ENCODE measurements at places on chromosomes 11 and 22.
A peak's percentile ranks its signal among the peaks of the same experiment; 100 is the strongest.

DNA sequence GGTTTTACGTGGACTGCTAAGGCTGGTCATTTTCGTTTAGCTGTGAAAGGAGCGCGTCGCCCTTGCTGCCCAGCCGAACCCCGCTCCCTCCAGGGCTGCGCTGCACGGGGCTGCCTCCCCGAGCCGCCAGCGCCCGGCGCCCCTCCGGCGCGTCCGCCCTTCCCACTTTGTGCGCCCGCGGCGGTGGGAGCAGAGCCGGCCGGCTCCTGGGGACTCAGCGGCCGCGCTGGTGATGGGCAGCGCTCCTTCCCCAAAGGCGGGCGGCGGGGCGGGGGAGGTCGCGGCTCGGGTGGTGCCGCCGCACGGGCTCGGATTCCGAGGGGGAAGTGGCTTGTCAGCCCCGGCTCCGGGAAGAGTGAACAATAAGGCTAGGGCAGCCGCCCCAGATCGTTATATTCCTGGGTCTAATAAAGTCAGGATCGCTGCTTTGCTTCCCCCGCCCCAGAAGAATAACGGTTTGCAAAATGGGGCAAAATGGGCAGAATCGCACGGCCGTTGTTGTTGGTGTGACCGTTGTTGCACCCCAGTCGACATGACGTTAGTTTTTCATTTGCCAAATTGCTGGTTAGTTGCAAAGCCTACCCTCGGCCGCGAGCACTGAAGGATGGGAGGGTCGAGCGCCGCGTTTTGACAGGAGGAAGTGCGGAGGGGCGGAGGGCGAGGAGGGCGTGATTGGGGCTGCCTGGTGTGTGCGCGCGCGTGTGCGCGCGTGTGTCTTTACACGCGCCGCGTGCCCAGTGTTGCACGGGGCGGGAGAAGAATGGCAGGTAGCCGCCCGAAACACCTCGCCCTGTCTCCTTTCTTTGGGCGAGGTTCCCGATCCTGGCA lies 745 bp downstream of the NCAM1 start:
- no peak for DNase-seq

DNA sequence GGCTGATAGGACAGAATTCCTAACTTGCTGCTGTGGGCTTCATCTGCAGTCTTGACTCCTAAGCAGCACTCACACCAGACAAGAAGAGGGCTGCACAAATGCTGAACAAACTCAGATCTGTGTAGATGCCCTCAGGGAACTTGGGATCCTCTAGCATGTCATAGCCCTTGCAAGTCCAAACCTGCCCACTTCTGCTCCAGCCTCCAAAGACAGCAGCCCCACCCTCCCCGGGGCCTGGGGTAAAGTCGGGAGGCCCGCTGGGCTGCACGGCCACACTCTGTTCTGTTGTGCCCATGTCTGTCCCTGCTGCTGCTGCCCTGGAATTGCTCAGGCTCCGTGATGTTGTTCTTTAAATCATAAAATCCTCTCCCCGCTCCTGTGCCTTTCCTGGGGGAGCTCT lies 28.3 kb downstream of the DRD2 start:
- DNase-seq = no peak

- no peak for DNase-seq
Observed at GRCh38 chr11:41578421-41579051, 119.1 kb upstream of the LRRC4C start.

- DNase-seq = peak; percentile 77
Observed at GRCh38 chr22:39117585-39118191, 20.6 kb downstream of the APOBEC3H start.

DNA sequence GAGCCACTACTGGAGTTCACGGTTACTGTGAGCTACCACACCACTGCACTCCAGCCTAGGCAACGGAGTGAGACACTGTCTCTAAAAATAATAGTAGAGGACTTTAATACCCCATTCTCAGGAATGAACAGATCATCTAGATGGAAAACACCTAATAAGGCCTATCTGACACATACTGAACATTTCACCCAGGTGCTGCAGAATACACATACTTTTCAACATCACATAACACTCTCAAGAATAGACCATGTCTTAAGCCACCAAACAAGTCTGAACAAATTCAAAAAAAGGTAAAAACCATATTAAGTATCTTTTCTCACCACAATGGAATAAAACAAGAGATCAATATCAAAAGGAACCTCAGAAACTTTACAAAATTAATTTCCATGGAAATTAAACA lies 37.9 kb downstream of the DDIAS start:
- DNase-seq = no peak

- DNase-seq = no peak
Observed at GRCh38 chr11:62545437-62546243, 966 bp downstream of the AHNAK start.

DNA sequence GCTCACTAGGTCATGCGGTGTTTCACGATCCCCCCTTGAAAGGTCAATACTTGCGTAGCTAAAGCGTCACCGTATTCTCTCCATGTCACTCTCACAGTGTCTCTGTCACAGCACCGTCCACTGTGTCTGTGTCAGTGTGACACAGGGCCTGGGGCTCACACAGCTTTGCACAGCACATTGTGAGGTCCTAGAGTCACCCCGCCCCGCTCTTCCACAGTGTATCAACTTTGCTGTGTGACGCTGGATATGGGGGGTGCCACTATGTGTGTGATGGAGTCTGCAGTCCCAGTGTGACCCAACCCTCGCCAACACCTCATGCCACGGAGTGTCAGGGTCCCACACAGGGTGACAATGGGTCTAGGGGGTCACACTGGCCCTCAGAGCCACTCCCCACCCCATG lies 583 bp downstream of the P4HA3 start:
- no peak for DNase-seq

GRCh38 chr11:71449596-71449995 lies 1.4 kb upstream of the DHCR7 start:
- no peak for DNase-seq

- DNase-seq = no peak
Observed at GRCh38 chr11:85316967-85317366, 310.2 kb downstream of the DLG2 start.

DNA sequence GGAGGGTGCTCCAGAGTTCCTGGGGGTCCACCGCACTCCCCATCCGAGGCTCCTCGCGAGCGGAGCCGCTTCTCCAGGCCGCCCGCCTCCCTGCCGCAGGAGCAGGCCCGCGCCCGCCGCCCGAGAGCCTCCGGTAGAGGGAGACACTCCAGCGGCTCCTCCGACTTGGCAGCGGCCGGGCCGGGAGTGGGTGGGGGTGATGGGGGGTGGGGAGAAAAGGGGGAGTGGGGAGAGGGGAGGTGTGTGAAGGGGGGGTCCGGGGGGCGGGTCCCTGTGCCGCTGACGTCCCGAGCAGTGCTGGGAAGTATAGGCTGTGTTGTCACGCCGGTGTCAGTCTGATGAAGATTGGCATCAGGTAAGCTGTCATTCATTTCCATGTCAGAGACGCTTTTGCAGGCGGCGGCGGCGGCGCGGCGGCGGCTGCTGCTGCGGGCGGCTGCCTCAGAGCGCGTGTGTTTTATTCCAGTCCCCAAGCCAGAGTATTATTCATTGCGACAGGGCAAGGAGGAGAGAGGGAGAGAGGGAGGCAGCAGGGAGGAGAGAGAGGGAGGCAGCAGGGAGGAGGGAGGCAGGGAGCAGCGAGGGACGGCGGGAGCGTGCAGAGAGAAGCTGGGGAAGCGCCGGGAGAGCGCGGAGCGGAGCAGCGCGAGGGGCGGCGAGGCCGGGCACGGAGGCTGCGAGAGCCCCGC lies at the start of gene PKNOX2:
Gene PKNOX2, plus strand, starts transcription at position 330 of the 689 bp plus-strand sequence. CDS start 186,555 bp downstream, outside the sequence.
- DNase-seq = peak; percentile 76

GRCh38 chr11:88188932-88189253 lies 13.7 kb upstream of the RAB38 start:
- no peak for DNase-seq

- DNase-seq = no peak
Observed at GRCh38 chr22:23497016-23497885, 82.8 kb downstream of the IGLL1 start.
